AG04450 (cell line): ENCODE measurements at places on chromosomes 5 and 9. TPM values are rescaled to one million over a fixed set of nuclear protein-coding genes. Genes with fewer than 3 reads are reported as not detected.

The IFNK gene
- not detected in 2 replicates for polyA plus RNA-seq

GRCh38 chr5:95422838-95423237 lies 31.7 kb downstream of the FAM81B start:
- DNase-seq, result no peak

- no peak for DNase-seq
Measured at GRCh38 chr5:14417792-14418765, 163.5 kb upstream of the OTULINL start.

GRCh38 chr5:179274321-179275315 lies 70.6 kb downstream of the ADAMTS2 start:
- DNase-seq, result no peak

DNA sequence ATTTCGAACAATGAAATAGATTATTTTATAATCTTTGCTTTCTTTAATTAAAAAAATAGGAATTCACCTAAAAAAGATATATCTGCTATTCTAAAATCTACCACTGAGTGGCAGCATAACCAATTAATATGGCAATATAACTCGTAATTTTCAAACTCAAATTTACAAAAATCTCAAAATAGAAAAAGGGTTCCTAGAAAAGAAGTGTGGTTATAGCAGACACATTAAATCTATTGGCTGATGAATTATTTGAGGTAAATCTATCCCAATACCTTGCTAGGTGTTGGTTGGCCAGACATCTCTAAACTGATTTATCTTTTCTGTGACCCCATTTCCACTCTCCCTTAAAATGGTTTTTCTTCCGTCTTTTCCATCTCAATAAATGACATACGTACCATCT lies 30.2 kb upstream of the NRG2 start:
- DNase-seq, result no peak
